ENCODE measurements at places on chromosomes 5 and 9.

- DNase-seq = peak; percentile 10
These were observed 21.6 kb downstream of the SH3GLB2 start for GRCh38 chr9:129006328-129007034.

- no peak for DNase-seq
These were observed 8.5 kb downstream of the FGFR4 start for GRCh38 chr5:177095088-177095669.

DNA sequence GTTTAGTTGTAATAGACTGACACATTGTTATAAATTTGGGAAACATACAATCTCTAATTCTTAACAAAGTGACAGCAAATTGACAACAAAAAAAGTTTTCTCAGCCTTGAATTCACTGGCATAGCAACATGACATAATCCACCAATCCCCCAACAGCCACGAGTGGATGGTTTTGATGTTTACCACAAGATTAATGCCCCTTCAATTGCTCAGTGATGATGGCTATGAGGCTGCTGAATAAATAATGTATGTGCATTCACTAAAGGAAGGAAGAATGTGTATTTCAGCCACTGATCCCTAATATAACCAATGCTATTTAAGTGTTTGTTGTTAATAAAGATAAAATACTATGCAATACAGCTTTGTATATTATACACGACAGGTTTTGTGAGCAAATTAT is 743.6 kb upstream of the DMAC1 start:
- no peak for DNase-seq

- no peak for DNase-seq
These were observed 23.7 kb upstream of the PDE8B start for GRCh38 chr5:77186652-77187370.

- DNase-seq = no peak
These were observed 134.6 kb downstream of the DNAH5 start for GRCh38 chr5:13809921-13810320.

DNA sequence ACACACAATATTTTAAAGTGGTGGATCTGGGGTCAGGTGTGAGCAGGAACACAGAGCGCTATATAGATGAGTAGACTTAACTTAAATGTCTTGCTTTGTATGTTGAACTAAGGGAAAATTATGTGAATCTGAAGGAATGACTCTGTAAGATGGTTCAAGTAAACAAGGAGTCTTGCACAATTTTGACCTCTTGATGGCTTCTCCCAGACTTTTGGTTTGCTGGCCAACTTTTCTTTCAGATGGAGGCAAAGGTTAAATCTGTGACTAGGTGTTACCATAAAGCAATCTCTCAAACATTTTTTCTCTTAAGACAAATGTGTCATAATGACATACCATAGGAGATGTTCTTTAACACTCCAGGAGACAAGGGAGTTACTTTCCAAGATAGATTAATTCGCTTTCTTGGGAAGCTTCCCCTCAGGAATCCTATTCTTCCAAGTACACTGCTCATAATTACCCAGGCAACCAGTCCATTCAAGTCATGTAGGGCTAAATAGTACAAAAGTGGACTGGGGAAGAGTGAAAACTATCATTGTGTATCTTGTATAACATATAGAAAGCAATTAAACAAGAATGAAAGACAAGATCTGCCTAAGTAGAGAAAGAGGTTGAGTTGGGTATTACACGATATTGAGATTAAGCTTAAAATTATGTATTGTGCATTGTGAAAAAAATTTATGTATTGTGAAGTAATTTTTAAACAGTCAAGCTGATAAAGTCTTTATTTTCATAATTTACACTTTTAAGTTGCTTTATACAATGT is 60.3 kb upstream of the SLC27A6 start:
- no peak for DNase-seq

- DNase-seq = no peak
These were observed 2.2 kb downstream of the FBXW5 start for GRCh38 chr9:136942112-136942880.

DNA sequence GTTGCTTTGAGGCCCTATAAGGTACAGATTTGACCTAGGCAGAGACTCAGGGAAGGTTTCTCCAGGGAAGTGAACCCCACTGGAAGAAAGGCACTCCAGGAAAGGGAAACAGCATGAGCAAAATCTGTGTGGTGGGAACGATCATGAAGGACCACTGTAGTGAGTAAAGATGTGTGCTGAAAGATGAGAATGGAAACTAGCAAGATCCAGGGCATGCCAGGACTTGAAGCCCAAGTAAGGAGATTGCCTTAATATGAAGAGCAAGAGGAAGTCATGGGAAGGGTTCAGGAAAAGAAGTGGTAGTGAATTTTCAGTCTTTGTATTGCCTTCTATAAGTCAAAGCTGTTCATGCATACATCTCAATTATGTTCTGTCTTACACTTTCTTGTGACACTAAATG is 55.2 kb upstream of the SLIT3 start:
- no peak for DNase-seq

GRCh38 chr5:87210743-87211142 is 56.9 kb upstream of the RASA1 start:
- DNase-seq = no peak

GRCh38 chr5:121872856-121873255 is 21.2 kb downstream of the FTMT start:
- DNase-seq = no peak

- DNase-seq = no peak
These were observed 71.5 kb downstream of the ELAVL2 start for GRCh38 chr9:23754551-23754950.

DNA sequence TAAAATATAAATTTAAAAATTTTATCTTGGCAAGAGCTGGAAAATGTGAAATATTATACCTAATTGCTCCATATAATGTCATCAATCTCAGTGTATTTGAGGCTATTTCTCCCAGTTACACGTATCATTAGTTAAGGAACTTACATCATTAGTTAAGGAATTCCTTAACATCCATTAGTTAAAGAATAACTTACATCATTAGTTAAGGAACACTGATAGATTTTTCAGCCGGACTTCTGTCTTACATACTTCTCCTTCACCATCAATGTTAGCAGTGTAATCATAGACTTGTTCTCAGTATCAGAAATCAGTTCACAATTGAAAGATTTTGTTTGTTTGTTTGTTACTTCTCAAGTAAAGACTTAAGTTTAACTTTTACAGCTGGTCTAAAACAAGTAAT is 524.4 kb upstream of the CHD1 start:
- no peak for DNase-seq

GRCh38 chr5:150623152-150623877 is 17.1 kb upstream of the SYNPO start:
- no peak for DNase-seq

- no peak for DNase-seq
These were observed 119.4 kb downstream of the CRB2 start for GRCh38 chr9:123475407-123475806.

- no peak for DNase-seq
These were observed 104.3 kb downstream of the FGF18 start for GRCh38 chr5:171523781-171524180.

DNA sequence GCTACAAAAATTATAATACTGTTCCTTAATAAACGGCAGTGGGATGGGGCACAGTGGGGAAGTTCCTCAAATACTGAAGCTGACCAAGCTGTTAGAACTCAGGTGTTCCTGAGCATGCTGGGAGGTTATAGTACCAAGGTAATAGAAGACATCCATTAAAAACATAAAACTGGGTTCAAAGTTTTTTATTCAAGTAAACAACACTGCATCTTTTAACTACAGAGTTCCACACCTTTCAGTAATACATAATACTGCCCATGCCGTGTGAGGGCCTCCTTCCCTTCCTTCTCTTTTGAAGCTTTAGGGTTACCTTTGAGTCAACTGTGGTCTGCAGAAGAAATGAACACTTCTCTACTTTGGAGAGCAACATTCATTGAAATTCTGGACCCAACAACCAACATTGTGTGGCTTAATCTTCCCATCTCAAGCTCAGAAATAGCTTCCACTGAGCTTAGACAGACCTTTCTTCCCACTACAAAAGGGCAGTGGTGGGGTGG is 43.6 kb downstream of the SERINC5 start:
- no peak for DNase-seq

- no peak for DNase-seq
These were observed 9.1 kb upstream of the CERCAM start for GRCh38 chr9:128411364-128412119.

GRCh38 chr5:143279698-143280097 is 123.8 kb downstream of the NR3C1 start:
- DNase-seq = no peak

- no peak for DNase-seq
These were observed 32.8 kb upstream of the SUSD3 start for GRCh38 chr9:93025736-93026135.

GRCh38 chr5:179534431-179534830 is 15.9 kb upstream of the RUFY1 start:
- no peak for DNase-seq

All from SHP77 treated with DMSO at 0.1 percent for 48 hours (cell line).